Activated naive CD4-positive, alpha-beta T cell (primary cell): ENCODE measurements at places on chromosomes 1 and 21.

- DNase-seq: no peak
Observed at GRCh38 chr1:230493264-230493663, 67.1 kb upstream of the PGBD5 start.

GRCh38 chr1:168344517-168344916, 63.8 kb downstream of the TBX19 start:
- DNase-seq: no peak

DNA sequence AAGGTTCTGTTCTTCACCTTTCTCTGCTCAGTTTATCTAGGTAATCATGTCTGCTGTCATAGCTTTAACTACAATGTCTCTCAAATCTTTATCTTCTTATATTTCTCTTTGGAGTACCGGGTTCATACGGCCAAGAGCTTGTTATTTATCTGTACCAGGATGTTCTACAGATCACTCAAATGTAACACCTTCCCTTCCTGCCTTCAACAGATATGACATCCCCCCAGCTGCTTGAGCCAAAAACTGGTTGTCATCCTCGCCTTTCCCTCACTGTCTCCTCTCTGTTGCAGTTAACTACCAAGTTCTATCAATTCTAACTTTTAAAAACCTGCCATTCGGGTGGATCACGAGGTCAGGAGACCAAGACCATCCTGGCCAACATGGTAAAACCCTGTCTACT, 148.9 kb downstream of the PHTF1 start:
- no peak for DNase-seq

DNA sequence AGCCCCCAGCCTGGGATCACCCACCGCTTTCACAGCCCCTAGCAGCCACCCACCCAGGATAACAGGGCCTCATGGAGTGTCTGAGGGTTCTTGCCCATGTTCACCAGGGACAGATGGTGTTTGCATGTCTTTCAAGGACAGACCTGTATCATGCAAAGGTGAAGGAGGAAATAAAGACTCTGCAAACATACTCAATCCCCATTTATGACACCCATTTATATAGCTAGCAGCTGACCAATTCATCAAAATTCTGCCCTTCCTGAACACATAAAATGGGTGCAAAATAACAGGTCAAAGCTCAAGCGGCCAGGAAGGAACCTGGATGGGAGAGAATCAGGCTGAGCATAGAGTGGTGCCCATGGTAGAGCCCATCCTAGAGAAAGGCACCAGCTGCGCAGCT, 32.8 kb upstream of the LYPD8 start:
- DNase-seq: no peak

DNA sequence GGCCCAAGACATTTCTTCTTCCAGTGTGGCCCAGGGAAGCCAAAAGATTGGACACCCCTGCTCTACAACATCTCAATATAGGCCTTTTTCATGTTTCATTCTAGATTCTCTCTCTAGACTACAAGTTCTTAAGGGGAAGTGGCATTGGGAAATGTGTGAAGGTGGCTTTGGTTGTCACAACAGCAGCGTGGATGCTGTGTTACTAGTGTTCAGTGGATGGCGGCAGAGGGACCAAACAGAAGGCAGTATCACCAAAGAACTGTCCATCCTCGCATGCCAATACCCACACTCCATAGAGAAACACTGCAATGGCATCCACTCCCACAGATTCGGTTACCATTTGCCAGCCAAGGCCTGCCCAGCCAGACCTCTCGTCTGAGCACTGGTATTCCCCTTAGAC, 24.3 kb upstream of the IFNAR2 start:
- DNase-seq: no peak

DNA sequence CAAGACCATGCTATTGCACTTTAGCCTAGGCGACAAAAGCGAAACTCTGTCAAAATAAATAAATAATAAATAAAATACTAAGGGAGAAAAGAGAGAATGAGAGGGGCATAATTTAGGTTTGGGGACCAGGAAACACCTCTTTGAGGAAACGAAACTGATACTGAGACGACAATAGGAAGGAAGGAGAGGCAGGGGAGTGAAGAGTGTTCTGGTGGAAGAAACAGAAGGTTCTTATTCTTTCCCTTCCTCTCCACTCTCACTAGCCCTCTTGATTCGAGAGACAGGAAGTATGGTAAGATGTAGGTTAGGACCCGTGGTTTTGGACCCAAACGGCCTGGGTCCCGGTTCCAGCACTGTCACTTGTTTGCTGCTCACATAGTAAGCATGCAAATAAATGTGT, 1.6 kb upstream of the NKAIN1 start:
- no peak for DNase-seq

GRCh38 chr1:200907611-200908097, 13.0 kb downstream of the INAVA start:
- no peak for DNase-seq

DNA sequence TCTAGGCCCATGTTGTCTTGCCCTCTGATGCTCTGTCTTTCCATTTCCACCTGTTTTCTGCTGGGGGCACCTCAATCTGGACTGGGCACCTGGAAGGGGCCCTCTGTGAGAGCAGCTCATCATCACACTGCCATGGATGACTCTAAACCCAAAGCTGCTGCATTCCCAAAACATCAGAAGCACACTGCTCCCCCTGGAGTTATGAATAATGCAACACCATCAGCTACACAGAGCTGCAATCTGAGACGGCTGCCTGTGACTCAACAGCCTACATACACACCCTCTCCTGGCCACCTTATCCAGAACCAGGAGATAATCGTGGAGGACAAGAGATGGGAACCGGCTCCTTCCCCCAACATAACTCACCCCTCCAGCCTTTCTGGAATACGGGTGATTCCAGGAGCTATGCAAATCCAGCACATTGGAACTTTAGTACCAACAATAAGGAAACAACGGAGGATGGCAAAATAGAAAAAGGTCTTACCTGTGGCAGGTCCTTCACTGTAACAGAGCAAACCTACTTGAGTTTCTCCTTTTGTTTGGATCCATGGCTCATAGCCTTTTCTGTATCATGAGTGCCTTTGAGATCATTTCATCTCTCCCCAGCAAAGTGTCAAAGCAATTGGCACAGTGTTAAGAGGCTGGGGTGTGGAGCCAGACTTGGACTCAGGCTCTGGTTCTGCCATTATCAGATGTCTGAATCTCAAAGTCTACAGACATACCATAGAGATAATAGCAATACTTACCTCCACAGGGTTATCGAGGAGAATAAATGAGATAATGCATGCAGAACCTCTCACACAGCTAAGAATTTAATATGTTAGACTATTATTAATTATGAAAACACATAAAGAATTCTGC, 29.3 kb downstream of the AK2 start:
- no peak for DNase-seq

- no peak for DNase-seq
Observed at GRCh38 chr1:90048043-90048442, 53.1 kb downstream of the ZNF326 start.

- DNase-seq: no peak
Observed at GRCh38 chr1:220013497-220013896, 32.8 kb downstream of the EPRS1 start.

GRCh38 chr1:18681423-18681835, 50.8 kb downstream of the PAX7 start:
- DNase-seq: no peak

DNA sequence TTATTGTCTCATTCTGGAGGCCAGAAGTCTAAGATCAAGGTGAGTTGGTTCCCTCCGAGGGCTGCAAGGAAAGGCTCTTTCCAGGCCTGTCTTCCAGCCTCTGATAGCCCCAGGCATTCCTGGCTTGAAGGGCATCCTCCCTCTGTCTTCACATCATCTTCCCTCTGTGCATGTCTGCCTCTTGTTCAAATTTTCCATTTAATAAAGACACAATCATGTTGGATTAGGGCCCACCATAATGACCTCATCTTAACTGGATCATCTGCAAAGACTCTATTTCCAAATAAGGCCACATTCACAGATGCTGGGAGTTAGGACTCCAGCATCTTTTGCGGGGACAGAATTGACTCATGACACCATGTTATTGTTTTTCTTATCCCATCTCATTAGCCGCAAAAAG, 24.5 kb downstream of the HUNK start:
- no peak for DNase-seq

GRCh38 chr1:238738892-238739291, 647.5 kb upstream of the CHRM3 start:
- no peak for DNase-seq

GRCh38 chr1:5934058-5934884, 58.0 kb downstream of the NPHP4 start:
- DNase-seq: no peak

GRCh38 chr1:157504646-157505045, 47.7 kb downstream of the FCRL5 start:
- no peak for DNase-seq

- DNase-seq: no peak
Observed at GRCh38 chr1:62356257-62356835, 37.1 kb upstream of the KANK4 start.

- DNase-seq: no peak
Observed at GRCh38 chr1:59126366-59126765, 170.5 kb upstream of the FGGY start.

GRCh38 chr1:38785285-38786039, 74.1 kb downstream of the RRAGC start:
- DNase-seq: no peak

DNA sequence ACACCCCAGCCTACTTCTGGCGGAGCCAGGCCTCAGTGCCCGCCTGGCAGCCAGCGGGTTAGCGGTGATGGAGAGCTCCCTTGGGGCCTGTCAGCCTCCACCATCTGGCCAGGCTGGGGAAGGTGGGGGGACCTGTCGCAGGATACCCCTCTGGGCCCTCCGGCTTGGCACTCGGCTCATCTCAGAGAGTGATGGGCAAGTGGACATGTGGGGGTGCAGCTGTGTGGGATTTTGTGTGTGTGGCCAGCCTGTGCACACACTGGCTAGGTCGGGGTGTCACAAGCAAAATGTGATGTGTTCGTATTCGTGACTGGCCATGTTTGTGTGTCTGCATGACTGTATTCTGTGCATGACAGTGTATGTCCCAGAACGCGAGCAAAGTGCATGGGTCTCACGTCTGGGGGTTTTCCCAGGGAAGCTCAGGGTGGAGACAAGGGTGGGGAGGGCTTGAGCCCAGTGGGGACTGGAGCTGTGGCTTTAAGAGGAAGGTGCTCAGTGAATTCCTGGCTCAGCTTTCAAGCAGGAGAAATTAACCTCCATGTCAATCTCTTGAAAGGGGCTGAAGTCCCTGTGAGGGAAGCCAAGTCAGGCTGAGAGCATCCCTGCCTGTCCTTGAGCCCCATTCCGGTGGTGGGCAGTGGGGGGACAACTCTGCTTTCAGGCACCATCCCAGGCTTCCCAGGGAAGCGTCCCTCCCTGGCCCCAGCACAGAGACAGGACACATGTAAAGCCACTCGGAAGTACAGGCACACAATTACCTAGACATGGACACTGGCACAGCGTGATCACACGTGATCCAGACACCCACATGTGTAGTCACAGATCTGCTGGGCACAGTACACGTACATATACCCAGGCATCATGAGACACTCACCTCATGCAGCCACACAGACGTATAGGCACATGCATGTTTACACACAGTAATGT, 21.1 kb upstream of the ADGRB2 start:
- no peak for DNase-seq

- peak; percentile 12 for DNase-seq
Observed at GRCh38 chr21:42850866-42851391, 28.4 kb downstream of the WDR4 start.

- no peak for DNase-seq
Observed at GRCh38 chr1:235049217-235049616, 79.4 kb downstream of the TOMM20 start.

GRCh38 chr1:240516069-240516468, 95.9 kb downstream of the GREM2 start:
- no peak for DNase-seq

DNA sequence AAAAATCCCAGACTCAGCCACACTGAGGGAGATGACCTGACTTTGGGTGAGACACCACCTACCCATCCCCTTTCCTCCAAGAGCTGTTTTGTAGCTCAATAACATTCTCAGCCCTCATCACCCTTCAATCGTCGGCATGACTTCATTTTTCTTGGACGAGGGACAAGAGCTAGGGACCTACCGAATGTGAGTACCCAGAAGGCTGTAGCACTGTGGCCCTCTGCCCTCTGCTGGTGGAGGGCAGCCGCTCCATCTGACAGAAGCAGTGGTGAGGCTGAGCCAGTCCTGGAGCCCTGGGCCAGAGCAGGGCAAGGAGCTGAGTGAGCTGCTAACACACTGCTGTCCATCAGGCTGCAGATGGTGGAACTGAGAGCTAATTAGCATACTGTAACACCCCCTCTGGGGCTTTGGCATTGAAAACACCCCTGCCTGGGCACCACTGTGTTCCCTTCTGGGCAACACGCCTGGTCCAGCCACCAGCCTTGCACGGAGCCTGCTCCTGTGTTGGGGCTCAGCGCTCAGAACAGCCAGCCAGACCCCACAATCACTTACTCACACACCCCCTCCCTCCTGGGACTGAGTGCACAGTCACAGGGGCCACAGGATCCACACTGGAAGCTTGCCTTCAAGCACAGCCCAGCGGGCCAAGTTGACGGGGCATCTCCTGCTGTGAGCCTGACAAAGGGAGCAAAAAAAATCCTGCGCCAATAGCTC, 18.3 kb upstream of the ALPL start:
- no peak for DNase-seq

GRCh38 chr1:209012443-209013196, 570.9 kb upstream of the CAMK1G start:
- no peak for DNase-seq

GRCh38 chr1:228772516-228773212, 37.4 kb downstream of the RHOU start:
- DNase-seq: no peak

- DNase-seq: no peak
Observed at GRCh38 chr21:39098696-39099200, 84.5 kb downstream of the PSMG1 start.

DNA sequence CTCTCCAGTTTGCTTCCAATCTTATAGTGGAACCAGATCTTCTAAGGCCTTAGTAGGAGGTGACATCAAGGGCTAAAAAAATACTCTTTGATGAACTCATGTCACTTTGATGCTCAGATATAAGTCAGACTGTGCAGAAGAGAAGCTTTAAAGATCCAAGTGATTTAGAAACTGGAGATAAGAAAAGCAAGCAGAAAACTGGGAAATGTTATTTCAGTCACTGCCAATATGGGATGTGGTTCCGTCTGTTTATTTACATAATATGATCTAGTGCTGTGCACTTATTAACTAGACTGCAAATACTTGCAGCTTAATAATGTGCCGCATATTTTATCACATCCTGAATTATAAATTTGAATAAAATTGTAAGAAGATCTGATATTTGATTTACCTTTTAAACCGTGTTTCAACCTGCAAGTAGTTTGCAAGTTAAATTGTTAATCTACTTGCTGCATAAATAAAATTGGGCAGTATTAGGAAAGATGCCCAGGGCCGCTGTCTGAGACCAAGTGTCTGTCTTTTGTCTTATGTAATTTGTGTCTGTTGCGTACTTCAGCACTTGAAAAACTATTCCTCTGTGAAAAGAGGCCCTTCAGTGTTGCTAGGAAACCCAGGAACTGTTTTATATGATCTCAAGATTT, 29.6 kb downstream of the CXADR start:
- no peak for DNase-seq
